ENCODE measurements at places on chromosomes 6 and 20.
A peak's percentile ranks its signal among the peaks of the same experiment; 100 is the strongest.

- DNase-seq, result no peak
These were observed 25.8 kb upstream of the CCN6 start for GRCh38 chr6:112027942-112028674.

- peak; percentile 1 for DNase-seq
These were observed 38.6 kb upstream of the SENP6 start for GRCh38 chr6:75563032-75563431.

GRCh38 chr6:6725468-6726209 lies 137.1 kb downstream of the LY86 start:
- no peak for DNase-seq

- no peak for DNase-seq
These were observed 197.5 kb upstream of the JARID2 start for GRCh38 chr6:15048367-15048766.

- no peak for DNase-seq
These were observed 152.1 kb downstream of the DTNBP1 start for GRCh38 chr6:15510536-15511247.

DNA sequence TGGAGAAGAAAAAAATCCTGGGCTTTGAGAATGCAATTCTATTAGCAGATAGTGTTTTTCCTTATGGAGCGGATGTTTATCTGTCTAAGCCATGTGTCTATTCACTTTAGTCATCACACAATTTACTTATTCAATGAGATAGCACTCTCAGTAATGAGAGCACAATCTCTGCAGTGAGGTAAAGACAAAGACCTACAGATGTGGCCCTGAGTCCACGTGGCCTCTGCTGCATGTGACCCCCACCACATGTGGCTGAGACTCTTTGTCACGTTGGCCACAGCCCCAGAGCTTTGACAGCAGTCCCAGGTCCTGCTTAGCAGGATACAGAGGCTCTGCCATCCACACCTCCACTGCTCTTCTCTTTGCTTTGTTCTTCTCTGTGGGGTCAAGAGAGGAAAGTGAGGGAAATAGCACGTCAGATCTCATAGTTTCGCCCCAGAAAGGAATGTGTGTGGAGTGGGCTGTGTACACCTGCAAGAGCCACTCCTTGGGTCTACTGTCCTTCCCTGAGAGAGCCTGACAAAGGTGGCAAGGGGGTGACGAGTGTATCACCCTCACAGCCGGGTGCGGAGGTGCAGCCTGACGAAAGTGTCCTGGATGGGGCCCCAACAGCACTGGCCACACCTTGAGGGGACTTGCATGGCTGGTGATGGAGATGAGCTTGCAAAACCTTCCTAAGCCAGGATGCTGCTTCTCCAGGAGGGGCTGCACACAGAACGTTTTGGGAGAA lies 40.7 kb downstream of the ZNF831 start:
- DNase-seq, result no peak

GRCh38 chr6:35089216-35089934 lies 51.8 kb downstream of the TCP11 start:
- no peak for DNase-seq

DNA sequence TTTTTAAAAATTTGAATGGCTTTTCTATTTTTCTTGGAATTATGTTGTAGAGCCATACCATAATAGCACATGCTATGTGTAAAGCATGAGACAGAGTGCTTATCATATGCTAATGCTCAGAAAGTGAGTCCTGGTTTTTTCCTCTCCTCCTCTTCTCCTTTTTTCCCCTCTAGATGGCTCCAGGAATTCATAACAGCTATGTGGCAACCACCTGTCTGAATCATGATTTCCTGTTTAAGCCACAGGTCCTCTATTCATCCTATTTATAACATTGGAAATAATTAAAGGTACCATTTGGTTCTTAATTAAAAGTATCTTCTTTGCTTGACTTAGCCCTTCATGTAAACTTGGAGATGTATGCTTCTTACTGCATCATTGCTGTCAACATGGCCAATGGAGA lies 260.0 kb upstream of the MAP3K7 start:
- no peak for DNase-seq

DNA sequence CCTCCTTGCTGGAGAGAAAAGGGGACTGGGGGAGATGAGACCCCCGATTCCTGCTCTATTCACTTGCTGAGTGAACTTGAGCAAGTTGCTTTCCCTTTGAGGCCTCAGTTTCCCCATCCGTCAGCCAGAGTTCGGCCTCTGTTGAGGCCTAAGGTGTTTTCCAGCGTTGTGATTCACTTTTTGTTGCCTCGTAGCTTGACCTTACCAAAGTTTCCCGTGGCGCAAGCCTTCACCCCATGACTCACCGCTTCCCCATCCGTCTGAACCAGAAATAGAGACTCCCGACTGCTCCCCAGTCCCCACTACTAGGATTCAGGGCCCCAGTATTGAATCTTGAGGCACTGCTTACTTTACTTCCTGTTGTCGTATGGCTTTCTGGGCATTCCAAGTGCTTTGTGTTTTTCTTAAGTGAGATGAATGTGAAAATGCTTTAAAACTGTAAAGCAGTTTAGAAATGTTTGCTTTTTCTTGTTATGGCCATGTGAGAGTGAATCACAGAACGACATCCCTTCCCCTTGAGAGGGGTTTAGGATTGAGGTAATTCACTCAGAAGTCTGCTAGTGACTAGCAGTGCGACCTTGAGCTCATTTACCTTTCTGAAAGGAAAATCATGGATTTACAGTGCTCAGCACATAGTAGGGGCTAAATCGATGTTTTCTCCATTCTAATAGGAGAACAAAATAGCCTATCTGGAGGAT lies 1.2 kb downstream of the CHMP4B start:
- DNase-seq, result no peak

GRCh38 chr6:37877373-37878149 lies 58.0 kb downstream of the ZFAND3 start:
- DNase-seq, result no peak

DNA sequence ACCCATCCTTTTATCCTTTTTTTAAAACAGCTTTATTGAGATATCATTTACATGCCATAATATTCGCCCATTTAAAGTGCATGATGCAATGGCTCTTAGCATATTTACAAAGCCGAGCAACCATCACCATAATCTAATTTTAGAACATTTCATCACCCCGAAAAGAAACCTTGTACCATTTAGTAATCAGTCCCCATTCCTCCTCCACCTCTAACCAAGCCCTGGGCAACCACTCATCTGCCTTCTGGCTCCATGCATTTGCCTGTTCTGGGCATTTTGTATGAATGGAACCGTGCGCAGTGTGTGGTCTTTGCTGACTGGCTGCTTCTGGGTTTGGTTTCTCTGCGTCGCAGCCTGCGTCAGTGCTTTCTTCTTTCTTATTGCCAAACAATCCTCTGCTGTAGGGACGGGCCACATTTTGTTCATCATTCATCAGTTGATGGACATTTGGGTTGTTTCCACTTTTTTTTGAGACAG lies 10.2 kb upstream of the EEF1A2 start:
- DNase-seq, result peak; percentile 28

GRCh38 chr20:54606380-54606779 lies 131.0 kb downstream of the DOK5 start:
- no peak for DNase-seq
